ENCODE measurements at places on chromosomes 4 and X.
A peak's percentile ranks its signal among the peaks of the same experiment; 100 is the strongest.

GRCh38 chr4:126821152-126821551 is 811.6 kb upstream of the INTU start:
- DNase-seq, result no peak

GRCh38 chr4:57061395-57061794 is 48.8 kb downstream of the IGFBP7 start:
- no peak for DNase-seq

GRCh38 chr4:87560802-87561201 is 31.6 kb upstream of the SPARCL1 start:
- DNase-seq, result no peak

GRCh38 chr4:165325732-165326512 is 1.5 kb upstream of the MSMO1 start:
- DNase-seq, result peak; percentile 18

GRCh38 chr4:80990851-80991250 is 39.7 kb upstream of the BMP3 start:
- no peak for DNase-seq

DNA sequence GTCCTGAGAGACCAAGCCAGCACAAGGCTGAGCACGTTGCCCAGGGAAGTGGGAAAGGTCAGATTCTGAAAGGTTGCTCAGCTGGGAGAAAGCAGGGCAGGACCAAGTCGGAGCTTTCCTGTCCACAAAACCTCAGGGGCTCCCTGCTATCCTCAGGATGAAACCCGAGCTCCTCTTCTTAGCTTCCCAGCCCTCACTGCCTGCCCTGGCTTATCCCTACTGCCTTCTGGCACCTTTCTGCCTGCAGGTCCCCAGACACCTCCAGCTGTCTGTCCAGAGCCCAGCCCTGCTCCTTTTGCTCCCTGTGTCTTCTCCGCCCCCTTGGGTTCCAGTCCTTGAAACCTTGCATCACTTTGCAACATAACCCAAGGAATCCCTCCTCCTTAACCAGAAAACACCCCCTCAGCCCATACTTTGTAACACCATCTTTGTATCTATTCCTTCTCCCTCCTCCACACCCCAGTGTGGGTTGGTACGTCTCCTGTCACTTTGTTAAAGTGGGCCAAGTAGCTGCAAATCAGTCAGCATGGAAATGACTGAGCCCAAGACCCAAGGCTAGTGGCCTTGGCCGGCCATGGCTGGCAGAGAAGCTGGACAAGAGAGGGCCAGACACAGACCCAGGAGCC is 20.0 kb upstream of the PRRG3 start:
- no peak for DNase-seq

- DNase-seq, result peak; percentile 17
Measured at GRCh38 chrX:107715331-107716117, 60.1 kb downstream of the TSC22D3 start.

DNA sequence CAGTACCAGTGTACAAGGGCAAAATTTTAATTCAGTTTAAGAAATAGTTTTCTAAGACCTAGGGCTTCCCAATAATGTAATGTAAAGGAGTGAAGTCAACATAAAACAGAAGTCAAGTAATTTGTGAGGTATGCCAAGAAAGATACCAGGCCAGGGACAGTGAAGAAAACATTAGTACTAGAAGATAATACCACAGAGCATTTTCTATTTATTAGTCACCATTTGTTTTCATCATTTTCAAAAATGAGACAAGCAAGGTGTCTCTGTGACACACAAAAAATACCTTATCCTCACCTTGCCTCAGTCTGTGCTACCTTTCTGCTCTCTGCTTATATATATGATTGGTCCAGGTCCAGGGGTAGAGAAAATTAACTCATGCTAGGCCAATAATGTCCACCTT is 46.8 kb downstream of the VEGFC start:
- no peak for DNase-seq

DNA sequence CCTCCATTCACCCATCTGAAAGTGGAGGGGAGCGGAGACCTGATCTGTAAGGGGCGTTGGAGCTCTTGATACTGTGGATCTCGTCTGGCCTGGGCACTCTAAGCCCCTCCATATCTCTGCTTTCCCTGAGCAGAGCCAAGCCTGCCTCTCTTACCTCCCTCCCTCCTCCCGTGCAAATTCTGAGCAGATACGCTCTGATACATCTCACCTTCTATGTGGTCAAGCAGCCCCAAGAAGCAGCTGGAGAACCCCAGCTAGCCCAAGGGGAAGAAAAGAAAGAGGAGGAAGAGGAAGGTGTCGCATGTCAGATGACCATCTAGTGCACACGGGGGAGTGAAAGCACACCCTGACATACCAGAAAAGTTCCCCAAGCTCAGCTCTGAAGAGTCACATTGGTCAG is 1.9 kb upstream of the DGAT2L6 start:
- no peak for DNase-seq

- DNase-seq, result no peak
Measured at GRCh38 chrX:9842541-9842940, 56.3 kb downstream of the SHROOM2 start.

GRCh38 chrX:40684092-40684491 is 36.7 kb upstream of the CXorf38 start:
- DNase-seq, result no peak

GRCh38 chrX:96703816-96704215 is 19.2 kb downstream of the DIAPH2 start:
- no peak for DNase-seq

- DNase-seq, result no peak
Measured at GRCh38 chrX:125709074-125709473, 389.4 kb downstream of the TEX13C start.

- DNase-seq, result peak; percentile 23
Measured at GRCh38 chr4:154626793-154627484, 14.5 kb upstream of the FGG start.

DNA sequence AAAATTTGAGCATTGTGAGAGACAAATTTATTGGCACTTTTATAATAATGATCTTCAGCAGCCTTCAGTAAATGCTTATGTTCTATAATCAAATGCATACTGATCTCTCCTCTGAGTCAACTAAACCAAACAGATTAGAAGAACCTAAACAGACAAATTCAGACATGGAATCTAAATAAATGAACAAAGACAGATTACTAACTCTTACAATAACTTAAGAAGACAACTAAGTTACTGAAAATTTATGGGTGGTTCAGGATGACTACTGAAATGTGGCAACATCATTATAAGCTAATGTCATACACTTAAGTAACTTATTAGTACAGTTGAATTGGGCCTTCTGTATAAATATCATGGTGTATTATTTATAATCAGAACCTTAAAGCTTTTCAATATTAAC is 127.3 kb downstream of the NEK1 start:
- DNase-seq, result no peak

DNA sequence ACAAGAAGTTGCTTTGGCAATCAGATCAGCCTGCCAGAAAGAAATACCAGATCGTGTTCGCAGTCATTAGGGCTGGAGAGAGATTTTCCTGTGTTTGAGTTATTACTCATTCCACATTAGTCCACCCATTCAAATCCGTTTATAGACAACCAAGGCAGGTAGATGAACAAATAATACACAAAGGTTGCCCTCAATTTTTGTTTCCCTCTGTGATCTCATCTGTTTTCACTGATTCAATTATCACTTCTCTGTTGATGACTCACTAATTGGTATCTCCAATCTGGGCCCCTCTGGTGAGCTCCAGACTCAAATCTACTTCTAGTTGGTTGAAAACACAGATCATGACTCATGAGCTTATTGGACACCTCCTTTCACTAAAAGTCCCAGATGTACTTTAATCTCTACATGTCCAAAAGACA is 54.5 kb downstream of the CHM start:
- DNase-seq, result peak; percentile 20

DNA sequence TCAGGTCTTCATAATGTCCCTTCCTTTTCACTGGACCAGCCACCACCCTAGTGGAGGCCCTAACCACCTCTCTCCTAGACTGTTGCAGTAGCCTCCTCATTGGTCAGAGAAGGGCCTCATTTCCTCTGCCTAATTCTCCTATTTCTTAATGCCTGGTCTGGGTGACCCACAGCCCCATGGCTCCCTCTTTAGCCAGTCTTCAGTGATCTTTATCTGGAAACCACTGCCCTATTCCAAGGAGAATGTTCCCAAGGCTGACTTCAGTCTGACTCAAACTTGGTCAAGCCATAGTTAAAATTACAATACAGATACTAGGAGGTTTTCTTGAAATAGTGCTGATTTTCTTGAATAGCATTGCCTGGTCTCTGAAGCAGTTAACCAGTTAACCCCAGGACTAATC is 53.6 kb upstream of the PRPS1 start:
- no peak for DNase-seq

DNA sequence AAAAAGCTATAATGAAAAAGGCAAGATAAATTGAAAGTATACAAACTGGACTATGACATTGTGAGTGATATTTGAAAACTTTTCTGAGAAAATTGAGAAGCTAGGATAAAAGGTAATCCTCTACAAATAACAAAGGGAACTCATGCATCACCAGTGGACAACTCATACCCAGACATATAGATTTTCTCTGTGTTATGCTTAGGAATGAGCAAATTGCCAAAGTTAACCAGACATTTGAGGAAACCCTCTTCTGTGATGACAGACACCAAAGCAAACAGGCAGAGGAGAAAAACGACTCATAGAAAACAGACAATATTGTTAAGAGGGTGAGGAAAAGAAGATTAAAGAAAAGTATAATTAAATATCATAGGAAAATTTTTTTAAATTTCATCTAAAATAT is 186.5 kb downstream of the MAB21L2 start:
- DNase-seq, result no peak

DNA sequence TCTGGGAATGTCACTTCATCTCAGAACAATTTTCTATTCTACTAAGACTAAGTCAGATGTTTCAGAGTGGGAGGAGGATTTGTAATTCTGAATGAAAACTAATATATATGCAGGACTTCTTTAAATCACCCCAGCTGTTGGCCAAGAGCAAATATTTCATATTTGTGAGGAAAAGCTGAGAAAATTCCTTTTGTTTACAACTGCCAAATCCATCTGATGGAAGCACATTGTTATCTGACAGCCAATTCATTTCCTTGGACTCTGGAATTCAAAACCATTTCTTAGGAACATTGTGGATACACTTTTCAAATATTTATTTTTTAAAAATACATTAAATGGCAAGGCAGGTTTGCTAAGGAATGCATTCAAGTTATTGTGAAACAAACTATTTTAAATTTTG is 8.0 kb downstream of the SLIT2 start:
- DNase-seq, result no peak

GRCh38 chr4:185504098-185505047 is 30.9 kb downstream of the PDLIM3 start:
- no peak for DNase-seq

GRCh38 chr4:10075953-10076391 is 40.6 kb downstream of the WDR1 start:
- no peak for DNase-seq

- DNase-seq, result no peak
Measured at GRCh38 chr4:157447195-157447594, 226.7 kb downstream of the GRIA2 start.

DNA sequence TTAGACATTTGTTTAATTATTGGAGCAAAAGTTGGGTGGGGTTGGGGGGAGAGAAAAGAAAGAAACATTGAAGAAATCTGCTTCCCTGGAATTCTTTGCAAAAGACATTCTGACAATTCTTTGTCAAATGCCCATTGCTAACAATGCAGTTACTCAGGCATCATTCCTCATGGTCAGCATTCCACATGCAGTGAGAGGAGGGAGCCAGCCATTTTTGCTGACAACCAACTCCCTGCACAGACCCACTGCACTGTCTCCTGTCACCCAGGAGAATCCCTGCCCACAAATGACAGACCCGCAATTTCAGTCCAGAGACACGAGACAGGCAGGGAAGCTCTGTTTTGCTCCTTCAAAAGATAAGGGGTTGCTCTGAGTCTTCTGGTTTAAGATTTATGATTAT is 985.1 kb upstream of the SLIT2 start:
- DNase-seq, result no peak

GRCh38 chrX:72408885-72409284 is 103.2 kb upstream of the CITED1 start:
- DNase-seq, result no peak

DNA sequence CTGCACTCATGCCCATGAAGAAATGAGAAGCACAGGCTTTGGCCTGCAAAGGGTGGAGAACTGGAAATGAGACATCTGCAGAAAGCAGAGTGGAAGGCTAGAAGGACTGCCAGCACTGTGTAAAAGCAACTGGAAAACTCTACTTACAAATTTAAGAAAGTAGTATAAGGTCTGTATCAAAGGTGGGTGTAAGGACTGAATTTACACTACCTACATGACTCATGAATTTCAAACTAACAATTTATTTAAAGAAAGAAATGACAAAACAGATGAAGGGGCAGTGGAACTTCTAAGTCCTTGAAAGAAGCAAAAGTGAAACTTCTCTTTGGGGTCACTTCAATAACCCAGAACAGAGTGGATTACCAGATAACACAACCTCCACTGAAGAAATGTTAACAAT is 71.2 kb downstream of the SLC10A7 start:
- DNase-seq, result no peak

GRCh38 chr4:75232546-75232945 is 281.7 kb downstream of the RCHY1 start:
- no peak for DNase-seq

GRCh38 chr4:138405466-138405891 is 163.3 kb upstream of the SLC7A11 start:
- DNase-seq, result no peak

DNA sequence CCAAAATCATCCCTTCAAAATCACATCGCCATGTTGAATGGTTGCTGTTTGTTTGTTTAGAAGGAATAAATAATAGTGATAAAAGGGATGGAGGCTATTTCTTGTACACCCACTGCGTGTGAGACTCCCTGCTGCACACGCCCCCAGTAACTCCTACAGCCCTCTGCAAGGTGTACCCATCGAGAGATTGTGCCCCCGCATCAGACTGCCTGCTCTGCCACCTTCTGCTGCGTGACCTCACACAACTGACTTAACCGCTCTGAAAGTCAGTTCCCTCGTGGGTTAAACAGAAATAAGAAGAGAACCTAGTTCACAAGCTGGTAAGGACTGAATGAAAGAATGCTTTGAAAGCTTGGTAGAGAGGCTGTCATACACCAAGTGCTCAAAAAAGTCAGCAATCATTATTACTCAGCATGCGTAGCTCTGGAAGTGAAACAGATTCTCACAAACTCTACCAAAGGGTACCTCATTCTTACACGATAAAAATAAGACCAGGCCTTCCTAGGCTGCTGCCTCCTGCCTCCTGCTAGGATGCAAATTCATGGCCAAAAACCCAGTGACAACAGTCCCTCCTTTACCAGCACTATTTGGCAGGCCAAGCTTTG is 147.1 kb downstream of the CPEB2 start:
- DNase-seq, result no peak

DNA sequence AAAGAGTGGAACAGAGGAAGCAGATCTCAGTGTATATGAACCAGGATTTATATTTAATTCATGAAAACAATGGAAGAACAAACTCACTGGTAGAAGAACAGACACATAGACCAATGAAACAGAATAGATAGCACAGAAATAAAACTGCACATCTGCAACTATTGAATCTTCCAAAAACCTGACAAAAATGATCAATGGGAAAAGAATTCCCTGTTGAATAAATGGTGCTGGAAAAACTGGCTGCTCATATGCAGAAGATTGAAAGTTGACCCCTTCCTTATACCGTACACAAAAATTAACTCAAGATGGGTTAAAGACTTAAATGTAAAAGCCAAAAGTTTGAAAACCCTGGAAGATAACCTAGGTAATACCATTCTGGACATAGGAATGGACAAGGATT is 391.0 kb downstream of the MAGEB5 start:
- no peak for DNase-seq

- DNase-seq, result no peak
Measured at GRCh38 chr4:101458914-101459313, 111.6 kb upstream of the PPP3CA start.

GRCh38 chr4:38128478-38129459 is 168.6 kb downstream of the PTTG2 start:
- peak; percentile 86 for DNase-seq
